ENCODE measurements at places on chromosomes 4 and X.

DNA sequence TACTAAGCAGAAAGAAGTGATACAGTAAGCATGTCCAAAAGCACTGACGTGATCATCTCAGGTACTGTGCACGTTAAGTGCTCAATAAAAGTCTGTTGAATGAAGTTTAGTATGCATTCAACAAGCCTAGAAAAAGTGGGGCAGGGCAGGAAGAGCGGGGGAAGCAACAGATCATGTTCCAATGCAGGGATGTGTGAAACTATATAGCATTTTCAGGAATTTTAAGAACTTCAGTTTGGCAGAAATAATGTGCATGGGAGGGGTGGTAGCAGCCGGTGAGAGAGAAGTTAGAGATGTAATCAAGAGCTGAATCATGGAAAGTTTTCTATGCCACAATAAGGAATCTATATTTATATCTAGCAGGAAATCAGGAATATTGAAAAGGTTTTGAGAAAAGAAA lies 19.2 kb upstream of the CCNA2 start:
- DNase-seq = no peak

- DNase-seq = no peak
Observed at GRCh38 chr4:186622788-186623464, 67.6 kb upstream of the MTNR1A start.

DNA sequence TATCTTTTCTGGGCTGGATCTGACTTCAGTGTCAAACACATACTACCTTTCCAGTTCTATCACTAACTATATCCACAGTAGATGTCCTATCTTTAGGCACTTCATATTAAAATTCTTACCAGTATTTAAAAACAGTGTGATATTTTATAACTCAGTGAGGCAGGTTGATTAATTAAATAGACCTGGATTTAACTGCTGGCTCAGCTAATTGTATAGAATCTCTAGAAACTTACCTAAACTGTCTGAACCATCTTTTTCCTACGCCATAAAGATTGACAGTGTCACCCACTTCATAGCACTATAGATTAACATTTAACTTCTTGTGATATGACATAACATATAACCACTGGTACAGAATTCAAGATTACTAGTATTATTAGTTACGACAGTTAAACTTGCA lies 935.3 kb downstream of the FAT4 start:
- DNase-seq = no peak

DNA sequence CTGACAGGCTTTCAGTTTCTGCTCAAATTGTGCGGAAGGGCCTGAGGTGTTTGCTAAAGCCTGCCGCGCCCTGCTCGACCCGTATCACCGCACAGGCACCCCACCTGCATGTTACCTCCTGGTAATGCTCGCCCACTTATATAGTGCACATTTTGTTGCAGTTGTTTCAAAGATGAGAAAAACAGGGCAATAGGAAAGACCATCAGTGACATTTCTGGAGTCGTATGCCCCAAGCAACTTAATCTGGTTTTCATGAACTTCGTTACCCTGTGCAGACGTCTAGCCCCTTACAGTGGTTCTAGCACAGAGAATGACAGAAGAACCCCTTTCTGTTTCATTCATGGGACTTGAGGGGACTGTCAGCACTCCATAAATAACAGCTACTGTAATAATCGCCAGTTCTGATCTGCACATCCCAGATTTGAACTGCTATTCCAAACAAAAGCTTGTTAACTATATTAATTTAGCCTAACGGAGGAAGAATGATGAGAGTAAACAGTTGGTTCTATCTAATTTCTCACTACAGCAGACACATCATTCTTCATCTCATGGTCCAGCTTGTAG lies 940 bp upstream of the DCTD start:
- DNase-seq = no peak

- DNase-seq = no peak
Observed at GRCh38 chr4:156931267-156931666, 40.3 kb downstream of the PDGFC start.

Data from NCI-H2029 (cell line).